ENCODE measurements at places on chromosomes 4 and X.
A peak's percentile ranks its signal among the peaks of the same experiment; 100 is the strongest.

DNA sequence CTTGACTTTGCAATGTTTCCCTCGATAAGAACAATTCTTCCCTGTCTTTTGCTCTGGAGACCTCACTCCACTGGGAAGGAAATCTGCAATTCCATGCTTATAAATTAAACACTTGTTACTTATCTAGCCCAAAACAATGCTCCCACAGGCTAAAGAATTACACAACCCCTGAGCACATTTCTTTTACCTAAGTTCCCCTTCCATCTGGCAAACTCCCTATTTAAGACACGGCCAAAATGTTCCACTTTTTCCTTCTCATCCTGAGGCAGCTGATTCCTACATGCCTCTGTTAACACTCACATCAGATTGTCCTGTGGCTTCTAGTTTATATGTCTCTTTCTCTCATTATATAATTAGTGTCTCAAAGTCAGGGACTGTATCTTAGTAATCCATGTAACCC, 211.7 kb downstream of the COX18 start:
- no peak for DNase-seq

DNA sequence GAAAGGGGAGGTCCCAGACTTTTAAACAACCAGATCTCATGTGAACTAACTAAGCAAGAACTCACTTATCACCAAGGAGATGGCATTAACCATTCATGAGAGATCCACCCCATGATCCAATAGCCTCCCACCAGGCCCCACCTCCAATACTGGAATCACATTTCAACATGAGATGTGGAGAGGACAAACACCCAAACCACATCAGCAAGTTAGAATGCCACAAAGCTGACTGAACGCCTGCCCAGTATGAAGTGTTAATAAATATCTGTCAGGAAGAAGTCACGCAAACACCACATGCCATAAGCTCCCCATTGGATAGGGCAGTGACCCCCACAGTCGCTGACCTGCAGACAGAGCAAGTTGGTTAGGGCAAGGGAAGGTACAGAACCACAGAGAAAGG, 14.3 kb downstream of the SLC10A6 start:
- DNase-seq: no peak

- DNase-seq: no peak
These were observed 53.7 kb upstream of the TMPRSS11F start for GRCh38 chr4:68183417-68183816.

- DNase-seq: no peak
These were observed 467.5 kb downstream of the PACRGL start for GRCh38 chr4:21167711-21168110.

GRCh38 chr4:95289028-95289634, 259.6 kb downstream of the UNC5C start:
- no peak for DNase-seq

DNA sequence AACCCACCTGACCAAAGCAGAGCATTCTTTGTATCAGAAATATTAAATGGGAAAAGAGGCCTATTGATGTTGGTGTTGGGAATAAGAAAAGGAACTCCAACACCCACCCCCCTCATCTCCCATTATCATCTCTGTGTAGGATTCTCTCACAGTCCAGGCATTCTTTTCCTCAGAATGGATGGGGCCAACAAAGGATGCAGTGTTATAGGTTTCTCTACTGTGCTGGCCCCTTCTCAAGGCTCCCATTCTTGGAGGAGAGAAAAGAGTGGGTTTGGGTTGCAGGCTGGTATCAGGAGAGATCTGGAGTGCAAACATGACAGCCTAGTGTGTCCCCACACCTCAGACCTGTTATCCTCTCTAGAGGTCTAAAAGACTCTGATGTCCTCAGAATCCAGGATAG, 59.6 kb downstream of the UGT8 start:
- DNase-seq: no peak

GRCh38 chr4:147794787-147795413, 63.0 kb downstream of the ARHGAP10 start:
- DNase-seq: no peak

DNA sequence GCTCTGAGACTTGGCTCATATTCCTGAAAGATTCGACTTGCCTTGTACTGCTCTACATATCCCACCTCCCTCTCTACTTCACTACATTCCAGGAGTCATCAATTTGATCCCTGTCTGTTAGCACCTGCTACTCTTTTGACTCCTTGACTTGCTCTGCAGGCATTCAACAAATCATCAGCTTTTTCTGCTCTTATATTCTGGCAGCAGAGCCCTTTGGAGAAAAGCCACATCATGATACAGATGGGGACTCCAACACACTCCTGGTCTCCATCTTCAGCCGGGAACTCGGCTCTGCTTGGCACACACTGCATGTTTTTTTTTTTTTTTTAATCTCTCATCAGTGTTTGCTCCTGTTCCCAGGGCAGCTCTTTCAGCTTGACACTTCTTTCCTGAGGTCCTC, 293.2 kb upstream of the LCORL start:
- no peak for DNase-seq

GRCh38 chrX:20313899-20314298, 47.2 kb upstream of the RPS6KA3 start:
- DNase-seq: no peak

DNA sequence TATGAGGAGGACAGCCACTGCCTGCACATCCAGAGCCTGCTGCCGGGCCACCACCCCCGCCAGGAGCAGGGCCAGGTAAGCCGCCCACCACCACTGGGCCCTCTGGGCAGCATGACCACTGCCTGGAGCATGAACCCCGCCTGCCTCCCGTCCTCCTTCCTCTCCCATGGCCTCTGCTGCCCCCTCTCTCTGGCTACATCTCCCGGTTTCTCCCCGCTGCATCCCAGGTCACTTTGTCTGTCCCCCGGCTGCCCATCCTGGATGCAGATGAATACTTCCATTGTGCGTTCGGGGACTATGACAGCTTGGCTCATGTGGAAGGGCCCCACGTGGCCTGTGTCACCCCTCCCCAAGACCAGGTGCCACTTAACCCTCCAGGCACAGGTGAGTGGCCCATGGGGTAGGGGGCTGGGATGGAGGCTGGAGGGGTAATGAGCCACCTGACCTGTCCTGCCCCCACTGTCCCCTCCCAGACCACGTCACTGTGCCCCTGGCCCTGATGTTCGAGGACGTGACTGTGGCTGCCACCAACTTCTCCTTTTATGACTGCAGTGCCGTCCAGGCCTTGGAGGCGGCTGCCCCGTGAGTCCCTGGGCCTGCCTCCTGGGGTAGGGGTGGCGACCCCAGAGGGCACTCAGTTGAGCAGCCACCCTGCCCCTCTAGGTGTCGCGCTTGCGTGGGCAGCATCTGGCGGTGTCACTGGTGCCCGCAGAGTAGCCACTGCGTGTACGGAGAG, 6.0 kb downstream of the PLXNB3 start:
- DNase-seq: peak; percentile 53

GRCh38 chrX:66008328-66008970, 31.4 kb downstream of the VSIG4 start:
- DNase-seq: no peak

DNA sequence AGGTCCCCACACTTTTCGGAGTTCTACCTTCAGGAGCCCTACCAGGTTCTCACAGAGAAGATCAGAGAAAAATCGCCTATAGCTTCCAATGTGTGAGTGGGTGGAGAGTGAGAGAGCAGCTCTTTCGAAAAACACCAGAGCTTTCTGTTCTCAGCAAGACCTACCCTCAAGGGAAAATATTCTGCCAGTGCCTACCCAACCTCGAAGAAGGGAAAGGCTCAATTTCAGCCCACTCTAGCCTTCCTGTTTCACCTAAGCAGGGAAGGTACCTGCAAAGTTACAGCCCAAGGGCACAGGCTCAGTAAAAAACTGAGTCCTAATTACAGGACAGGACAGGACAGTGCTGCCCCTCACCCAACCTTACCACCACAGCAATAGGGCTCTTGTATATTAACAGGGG, 104.0 kb upstream of the WDR17 start:
- no peak for DNase-seq

- no peak for DNase-seq
These were observed 479.5 kb downstream of the PCDH7 start for GRCh38 chr4:31199644-31200043.

DNA sequence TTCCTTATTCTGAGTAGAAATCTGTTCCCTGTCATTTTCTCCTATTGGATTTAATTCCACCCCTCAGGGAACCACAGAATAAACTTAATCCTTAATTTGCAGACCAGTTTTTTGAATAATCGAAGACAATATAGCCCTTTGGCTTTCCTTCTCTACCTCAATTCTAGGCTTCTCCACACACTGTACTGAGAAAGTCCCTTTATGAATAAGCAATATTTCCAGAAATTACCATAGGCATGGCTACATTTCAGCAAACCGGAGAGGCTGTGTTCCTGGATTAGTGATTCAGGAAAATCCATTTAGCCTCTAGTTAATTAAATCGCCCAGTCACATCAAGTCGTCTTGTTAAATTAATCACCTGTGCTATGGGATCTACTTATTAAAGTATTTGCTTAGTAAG, 125.1 kb downstream of the ANAPC4 start:
- DNase-seq: no peak

DNA sequence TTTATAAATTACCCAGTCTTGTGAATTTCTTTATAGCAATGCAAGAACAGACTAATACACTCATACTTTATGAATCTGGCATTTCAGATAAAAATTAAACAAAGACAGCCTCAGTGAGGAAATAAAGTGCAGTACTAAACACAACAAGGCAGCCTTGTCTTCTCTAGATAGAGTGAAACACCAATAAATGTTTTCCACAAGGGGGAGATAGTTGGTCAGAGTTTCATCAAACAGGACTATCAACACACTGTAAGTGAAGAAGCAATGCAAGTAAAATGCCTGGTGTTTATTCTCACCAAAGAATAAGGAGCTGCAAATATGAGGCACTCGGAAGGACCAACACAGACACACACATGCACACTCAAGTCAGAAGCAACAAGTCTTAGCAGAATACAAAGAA, 62.8 kb downstream of the FAM9B start:
- no peak for DNase-seq
